Right lobe of liver (tissue), 6 donors: ENCODE measurements at places on chromosomes 13 and 19. TPM values are rescaled to one million over a fixed set of nuclear protein-coding genes. Genes with fewer than 3 reads are reported as not detected.

GRCh38 chr19:32165750-32166149 lies 179.7 kb upstream of the ZNF507 start:
- DNase-seq, result no peak
- H3K4me1 ChIP-seq, result no peaks in the 10 kb centered on the region
- no peak overlapping the region for H3K4me3 ChIP-seq
- no peaks in the 10 kb centered on the region for H3K27me3 ChIP-seq

DNA sequence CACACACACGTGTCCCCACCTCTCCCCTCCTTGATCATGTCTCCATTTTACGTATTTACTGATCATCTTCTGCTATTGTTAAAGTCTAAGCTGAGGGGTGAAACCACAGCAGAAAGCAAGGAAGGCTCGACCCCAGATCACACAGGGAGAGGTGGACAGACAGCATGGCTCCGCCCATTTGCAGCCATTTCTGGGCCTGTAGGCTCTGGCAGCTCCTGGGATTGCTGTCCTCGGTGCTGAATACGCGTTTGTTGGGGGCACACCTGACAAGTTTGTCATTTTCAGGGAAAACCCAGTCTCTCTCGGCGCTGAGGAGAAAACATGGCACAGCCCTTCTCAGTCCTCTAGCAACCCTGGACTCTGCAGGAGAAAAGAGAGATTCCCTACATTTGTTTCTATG lies 8.0 kb downstream of the TMEM86B start:
- no peaks in the 10 kb centered on the region for H3K27me3 ChIP-seq
- no peaks in the 10 kb centered on the region for H3K4me1 ChIP-seq
- no peak overlapping the region for H3K27ac ChIP-seq
- no peak overlapping the region for H3K4me3 ChIP-seq

GRCh38 chr19:43798546-43799409 lies 3.5 kb downstream of the LYPD5 start:
- no peaks in the 10 kb centered on the region for H3K4me1 ChIP-seq
- H3K27me3 ChIP-seq, result no peaks in the 10 kb centered on the region
- no peak overlapping the region for H3K27ac ChIP-seq
- peak overlapping the region; percentile 31 for H3K4me3 ChIP-seq
- DNase-seq, result no peak

GRCh38 chr13:36795463-36795862 lies 23.6 kb upstream of the RFXAP start:
- no peak for DNase-seq
- no peaks in the 10 kb centered on the region for H3K27me3 ChIP-seq
- H3K36me3 ChIP-seq, result no peaks in the 10 kb centered on the region
- H3K27ac ChIP-seq, result no peak overlapping the region

DNA sequence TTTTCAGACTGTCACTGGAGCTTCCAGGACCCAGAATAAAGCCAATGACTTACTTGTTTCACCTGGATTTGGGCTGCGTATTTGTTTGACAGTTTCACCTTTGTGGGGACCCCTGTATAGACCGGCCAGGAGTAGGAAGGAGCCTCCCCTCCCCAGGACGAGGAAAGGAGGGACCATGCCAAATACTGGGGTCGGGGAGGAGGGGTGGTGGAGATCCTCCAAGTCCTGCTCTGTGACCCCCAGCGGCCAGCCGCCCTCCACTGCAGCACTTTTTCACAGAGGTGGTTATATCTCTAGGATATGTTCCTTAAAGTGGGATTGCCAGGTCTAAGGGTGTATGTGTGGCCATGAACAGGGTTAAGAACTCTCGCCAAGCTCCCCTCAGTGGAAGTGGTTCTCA lies 25.7 kb upstream of the ZNF492 start:
- H3K4me3 ChIP-seq, result no peak overlapping the region
- H3K36me3 ChIP-seq, result no peaks in the 10 kb centered on the region
- H3K27me3 ChIP-seq, result no peaks in the 10 kb centered on the region

DNA sequence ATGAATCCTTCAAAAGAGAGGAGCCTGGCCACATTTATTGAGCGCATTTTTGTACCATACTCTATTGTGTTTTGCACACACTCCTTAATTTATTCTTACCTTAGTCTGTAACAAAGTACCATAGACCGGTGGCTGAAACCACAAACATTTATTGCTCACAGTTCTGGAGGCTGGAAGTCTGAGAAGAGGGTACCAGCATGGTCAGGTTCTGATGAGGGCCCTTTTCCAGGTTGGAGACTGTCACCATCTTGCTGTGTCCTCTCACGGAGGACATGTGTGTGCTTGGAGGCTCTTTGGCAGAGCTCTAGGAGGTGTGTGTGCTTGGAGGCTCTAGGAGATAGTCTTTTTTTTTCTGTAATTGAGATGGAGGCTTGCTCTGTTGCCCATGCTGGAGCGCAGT lies 2.1 kb downstream of the ZNF331 start:
- no peaks in the 10 kb centered on the region for H3K36me3 ChIP-seq
- H3K27ac ChIP-seq, result no peak overlapping the region
- no peak for DNase-seq
- no peak overlapping the region for H3K4me3 ChIP-seq
- no peaks in the 10 kb centered on the region for H3K27me3 ChIP-seq
- H3K4me1 ChIP-seq, result no peaks in the 10 kb centered on the region

LGALS14 gene
- not detected for total RNA-seq

DNA sequence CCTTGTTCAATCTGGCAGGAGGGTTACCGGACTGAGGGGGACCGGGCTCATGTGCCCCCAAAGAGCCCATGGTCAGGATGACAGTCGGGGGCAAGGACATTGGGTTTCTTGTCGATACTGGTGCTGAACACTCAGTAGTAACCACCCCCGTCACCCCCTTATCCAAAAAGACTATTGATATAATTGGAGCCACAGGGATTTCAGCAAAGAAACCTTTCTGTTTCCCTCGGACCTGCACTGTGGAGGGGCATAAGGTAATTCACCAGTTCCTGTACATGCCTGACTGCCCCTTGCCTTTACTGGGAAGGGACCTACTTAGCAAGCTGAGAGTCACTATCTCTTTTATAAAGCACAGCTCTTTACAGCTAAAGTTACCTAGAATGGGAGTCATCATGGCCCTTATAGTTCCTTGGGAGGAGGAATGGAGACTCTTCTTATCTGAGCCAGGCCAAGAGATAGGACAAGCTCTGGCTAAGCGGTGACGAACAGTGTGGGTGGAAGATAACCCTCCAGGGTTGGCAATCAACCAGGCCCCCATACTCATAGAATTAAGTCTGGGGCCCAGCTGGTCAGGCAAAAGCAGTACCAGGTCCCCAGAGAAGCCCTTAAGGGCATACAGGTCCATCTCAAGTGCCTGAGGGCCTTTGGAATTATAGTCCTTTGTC lies 603.7 kb downstream of the UQCRFS1 start:
- no peaks in the 10 kb centered on the region for H3K27me3 ChIP-seq
- no peaks in the 10 kb centered on the region for H3K4me1 ChIP-seq
- DNase-seq, result no peak
- no peaks in the 10 kb centered on the region for H3K36me3 ChIP-seq
- H3K27ac ChIP-seq, result no peak overlapping the region

DNA sequence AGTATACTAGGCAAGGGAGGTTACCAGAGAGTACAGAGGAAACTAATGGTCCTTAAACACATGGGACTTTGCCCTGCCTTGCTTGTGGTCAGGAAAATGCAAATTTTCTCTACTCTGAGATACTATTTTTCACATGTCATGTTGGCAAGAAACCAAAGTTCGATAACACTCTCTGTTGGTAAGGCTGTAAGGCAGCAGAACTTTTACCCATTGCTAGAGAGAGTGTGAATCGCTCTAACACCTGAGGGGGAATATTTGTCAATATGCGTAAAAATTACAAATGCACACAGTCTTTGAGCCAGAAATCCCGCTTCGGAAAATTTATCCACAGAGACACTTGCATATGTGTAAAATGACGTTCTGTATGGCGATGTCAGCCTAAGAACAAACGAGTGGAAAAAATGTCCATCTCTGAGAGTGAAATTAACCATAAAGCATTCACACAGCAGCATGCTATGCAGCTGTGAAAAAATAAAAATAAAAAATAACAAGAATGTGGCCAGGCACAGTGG lies 9.5 kb upstream of the RFX1 start:
- no peaks in the 10 kb centered on the region for H3K4me1 ChIP-seq
- H3K27me3 ChIP-seq, result no peaks in the 10 kb centered on the region
- H3K27ac ChIP-seq, result peak overlapping the region; percentile 4
- H3K36me3 ChIP-seq, result no peaks in the 10 kb centered on the region
